ENCODE measurements at places on chromosomes 4 and X. TPM values are rescaled to one million over a fixed set of nuclear protein-coding genes. Genes with fewer than 3 reads are reported as not detected.

The MAGEA2 gene
- not detected for total RNA-seq

The HELT gene
- total RNA-seq = not detected

The IBSP gene
- total RNA-seq = not detected

DNA sequence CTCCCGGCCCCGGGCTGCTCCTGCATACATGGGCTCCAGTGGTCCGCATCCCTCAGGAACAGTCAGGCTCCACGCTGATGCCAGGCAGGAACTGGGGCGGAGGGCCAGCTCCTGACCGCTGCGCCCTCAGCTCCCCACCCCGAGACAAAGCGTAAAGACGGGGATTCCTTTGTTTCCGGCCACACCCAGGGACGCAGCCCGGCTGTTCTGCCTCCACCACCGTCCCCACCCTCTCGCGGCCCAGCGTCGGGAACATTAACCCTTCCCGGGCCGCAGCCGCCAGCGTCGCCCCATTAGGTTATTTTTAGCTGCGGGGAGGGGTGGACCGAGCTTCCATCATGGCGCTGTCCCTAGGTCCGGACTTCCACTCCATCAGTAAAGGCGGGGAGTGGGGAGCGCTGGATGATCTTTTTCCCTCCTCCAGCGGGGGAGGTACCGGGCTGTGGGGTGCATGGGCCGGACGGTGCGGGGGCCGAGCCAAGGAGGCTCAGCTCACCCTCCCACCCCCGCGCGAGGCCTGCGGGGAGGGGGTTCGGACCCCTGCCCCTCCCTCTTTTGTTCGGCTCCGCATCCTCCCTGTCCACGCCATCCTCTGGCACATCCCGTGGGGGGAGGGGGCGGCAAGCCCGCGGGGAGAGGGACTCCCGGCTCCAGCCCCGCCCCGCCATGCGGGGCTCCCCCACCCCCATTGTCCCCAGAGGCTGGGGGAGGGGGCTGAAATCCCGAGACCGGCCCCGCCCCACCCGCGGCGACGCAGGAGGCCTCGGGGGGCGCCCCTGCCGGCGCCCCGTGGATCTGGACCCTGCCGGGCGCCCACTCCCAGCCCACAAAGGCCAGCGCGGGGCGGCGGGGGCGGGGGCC lies 5.3 kb downstream of the CRMP1 start:
- DNase-seq = no peak

DNA sequence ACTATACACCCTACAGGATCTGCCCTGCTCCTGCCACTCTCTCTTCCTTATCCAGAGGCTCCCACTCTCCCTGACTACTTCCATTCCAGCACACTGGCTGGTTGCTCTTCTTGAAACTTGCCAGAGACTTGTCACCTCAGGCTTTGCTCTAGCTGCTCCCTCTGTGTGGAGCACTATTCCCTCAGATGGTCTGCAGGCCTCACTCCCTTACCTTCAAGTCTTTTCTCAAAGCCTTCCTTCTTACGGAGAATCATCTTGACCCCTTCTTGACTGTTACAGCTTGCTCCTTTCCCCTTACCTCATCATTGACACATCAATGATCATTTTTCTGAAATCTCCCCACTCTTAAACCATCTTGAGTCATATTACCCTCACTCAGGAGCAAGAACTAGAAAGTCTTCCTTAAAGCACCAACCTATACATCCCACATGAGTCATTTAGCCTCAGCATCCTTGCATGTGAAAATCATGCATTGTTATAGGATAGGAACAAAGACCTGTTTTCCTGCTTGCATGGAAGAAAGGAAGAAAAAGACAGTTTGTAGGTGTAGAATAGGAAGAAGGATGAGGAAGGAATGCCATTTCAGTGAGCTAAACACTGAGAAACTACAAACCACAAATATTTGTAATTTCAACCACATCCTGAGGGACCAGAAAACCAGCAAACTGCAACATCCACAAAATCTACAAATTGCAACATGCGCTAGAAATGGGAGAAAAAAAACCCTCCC lies 55.7 kb downstream of the ANTXR2 start:
- DNase-seq = no peak

The SLC6A14 gene
- total RNA-seq = not detected

The PI4K2B gene
- total RNA-seq = 9.2 TPM

- DNase-seq = no peak
Measured at GRCh38 chr4:25903900-25904747, 9.9 kb upstream of the SMIM20 start.

- DNase-seq = no peak
Measured at GRCh38 chrX:21440911-21441310, 66.7 kb downstream of the CNKSR2 start.

The UVSSA gene
- total RNA-seq = 20.7 TPM

The GAGE12J gene
- total RNA-seq = not detected

The BEX5 gene
- 15.4 TPM for total RNA-seq

DNA sequence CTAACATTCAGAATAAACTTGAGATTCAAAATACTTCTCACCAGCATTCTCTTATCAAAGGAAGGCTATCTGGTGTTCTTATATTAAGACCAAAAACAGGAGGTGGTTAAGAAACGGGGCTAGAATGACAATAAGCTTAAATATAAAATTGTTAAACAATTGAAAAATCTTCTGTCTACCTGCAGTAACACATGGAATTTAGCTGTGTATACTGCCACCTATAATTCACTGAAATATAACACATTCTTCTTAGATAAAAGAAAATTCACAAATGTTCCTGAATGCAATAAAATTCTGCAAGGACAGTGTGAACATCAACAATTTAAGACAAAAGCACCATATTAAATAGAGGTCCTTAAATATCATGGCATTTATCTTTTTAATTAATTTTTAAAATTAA lies 11.5 kb upstream of the PCDH10 start:
- DNase-seq = no peak

The SPANXN3 gene
- not detected for total RNA-seq

GRCh38 chrX:132948648-132949260 lies 9.7 kb downstream of the HS6ST2 start:
- no peak for DNase-seq

DNA sequence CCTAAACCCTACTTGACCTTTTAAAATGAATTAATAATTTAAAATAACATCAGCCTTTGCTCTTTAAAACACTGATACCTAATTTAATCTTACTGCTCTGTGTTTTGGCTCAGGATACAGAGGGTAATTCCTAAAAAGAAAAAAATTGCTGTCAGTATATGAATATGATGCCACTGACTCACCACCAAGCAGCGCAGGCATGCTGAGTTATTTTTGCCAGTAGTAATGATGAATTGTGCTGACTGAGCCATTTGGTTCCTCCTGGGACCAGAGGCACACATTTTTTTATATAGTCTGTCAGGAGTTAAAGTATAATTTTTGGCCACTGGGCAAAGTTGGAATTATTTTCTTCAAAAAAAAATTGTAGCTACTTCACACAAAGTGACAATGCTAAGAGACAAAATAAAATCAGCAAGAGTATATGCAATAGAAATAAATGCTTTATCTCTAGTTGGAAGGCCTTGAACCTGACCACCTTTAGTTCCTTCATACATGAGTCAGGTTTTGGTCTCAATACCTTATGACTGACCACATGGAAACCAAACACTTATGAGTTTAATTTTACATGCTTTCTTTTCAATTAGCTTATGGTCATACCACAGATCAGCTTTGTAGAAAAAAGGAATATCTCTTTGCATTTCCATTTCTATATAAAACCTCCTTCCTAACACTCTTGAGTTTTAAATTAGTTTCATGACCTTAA lies 115.1 kb downstream of the PPP3CA start:
- peak; percentile 16 for DNase-seq

GRCh38 chr4:175779081-175779620 lies 32.9 kb downstream of the GPM6A start:
- no peak for DNase-seq

GRCh38 chr4:67250131-67250896 lies 295.0 kb downstream of the CENPC start:
- no peak for DNase-seq

DNA sequence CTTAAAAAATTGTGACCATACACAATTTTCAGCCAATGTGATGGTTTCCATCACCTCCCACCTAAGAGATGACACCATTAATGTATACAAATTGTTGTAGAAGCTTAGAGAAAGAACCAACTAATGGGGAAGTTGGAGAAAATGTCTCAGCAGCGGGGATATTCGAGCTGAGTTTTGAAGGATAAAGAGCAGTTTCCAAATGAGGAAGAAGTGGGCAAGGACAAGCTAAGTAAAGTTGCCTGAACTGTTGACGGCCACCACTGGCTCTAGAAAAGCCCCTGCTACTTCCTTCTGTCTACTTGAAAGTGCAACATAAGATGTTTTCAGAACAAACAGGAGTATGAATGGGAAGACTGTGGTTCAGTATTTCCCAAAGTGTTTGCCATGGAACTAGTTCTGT lies 92.0 kb downstream of the CHRNA9 start:
- DNase-seq = no peak

DNA sequence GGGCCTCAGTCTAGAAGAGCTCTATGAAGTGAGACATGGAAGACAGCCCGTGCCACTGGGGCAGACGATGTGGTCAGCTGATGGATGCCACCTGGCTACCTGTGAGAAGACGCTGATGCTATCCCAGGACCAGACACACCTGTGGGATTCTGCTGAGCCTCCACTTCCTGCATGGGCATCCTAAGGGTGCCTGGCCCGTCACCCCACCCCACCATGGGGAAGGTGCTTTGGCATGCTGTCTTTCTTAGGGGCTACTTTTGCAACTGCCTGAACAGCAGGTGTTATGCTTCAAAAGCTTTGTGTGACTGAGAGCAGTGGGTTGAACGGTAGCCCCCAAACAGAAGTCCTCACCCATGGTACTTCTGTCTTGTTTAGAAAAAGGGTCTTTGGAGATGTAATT lies 65.0 kb upstream of the STS start:
- DNase-seq = no peak

The CXCL3 gene
- total RNA-seq = 0.25 TPM

The MFAP3L gene
- total RNA-seq = 3.4 TPM

DNA sequence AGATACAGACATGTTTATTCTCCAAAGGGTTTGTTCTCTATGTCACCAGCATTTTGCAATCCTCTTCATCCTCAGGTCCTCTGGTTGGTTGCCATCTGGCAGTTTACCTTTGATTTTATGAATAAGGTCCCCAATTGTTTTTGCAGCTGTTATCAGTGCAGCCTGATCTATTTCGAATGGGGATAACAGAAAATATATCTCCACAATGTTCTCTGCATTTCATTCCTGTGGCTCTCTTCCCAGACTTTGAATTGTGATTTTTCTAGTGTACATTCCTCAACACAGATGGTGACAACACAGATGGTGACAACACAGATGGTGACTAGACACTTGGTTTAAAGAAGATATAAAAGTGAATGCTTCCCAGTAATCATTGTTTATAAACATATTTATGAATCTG lies 74.1 kb downstream of the FBXO8 start:
- no peak for DNase-seq

DNA sequence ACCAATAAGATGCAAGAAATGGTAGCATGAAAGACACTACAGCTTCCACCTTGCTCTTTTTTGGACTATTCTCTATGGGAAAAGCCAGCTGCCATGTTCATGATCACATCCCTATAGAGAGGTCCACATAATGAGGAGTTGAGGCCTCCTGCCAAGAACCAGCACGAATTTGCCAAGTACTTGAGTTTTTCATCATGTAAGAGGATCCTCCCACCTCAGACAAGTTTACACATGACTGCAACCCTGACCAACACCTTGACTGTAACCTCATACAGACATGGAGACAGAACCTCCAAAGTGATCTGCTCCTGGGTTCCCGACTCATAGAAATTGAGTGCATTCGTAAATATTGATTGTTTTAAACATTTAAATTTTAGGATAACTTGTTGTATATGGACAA lies 135.2 kb upstream of the TSPAN5 start:
- DNase-seq = no peak

DNA sequence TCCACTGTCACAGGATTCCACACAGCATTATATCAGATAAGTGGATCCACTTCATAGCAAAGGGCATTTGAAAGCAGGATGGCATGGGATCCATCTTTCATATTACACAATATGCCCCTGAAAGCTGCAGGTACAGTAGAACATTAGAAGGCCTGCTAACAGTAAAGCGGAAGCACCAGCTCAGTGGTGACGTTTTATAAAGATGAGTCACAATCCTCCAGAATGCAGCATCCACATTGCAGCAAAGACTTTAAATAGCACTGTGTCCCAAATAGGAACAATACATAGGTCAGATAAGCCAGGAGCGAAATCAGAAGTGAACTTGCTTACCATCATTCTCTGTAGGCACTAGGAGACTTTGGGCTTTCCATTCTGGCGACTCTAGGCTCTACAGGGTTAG lies 609.5 kb upstream of the FAT1 start:
- DNase-seq = no peak

The SPON2 gene
- 12.2 TPM for total RNA-seq

Data from ovary (tissue), 10 donors.